Posterior cingulate gyrus (tissue), 11 donors: ENCODE measurements at places on chromosomes 7 and 10.

DNA sequence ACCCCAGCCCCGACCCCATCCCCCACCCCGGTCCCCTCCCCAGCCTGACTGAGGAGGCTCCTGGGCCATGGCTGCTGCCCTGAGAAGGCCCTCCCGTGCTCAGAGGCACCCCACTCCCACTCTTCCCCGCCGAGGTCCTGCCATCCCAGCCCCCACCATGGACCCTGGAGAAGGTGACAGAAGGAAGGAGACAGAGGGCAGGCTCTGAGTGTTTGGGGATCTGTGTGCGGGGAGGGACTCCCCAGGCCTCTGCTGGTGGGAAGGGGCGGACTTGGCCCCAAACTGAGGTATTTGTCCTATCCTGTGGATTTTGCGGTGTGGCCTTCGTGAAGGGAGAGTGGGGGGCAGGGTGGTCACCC is 53.4 kb downstream of the PWWP2B start:
- no peak for DNase-seq

DNA sequence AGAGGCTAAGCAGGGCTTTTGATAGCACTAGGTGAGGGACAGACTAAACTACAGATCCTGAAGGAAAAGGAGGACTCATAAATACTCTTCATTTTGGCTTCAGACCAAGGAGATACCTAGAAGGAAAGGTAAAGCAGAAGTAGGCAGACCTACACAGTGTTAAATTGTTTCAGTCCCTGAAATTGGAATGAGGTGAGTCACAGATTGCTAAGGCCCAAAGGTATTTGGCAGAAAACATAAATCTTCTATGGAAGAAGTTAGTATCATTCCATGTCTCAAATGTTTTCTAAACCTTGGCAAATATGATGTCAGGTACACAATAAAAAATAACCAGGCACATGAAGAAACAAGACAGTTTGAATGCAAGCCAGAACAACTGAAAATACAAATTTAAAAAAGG is 30.0 kb downstream of the MTERF1 start:
- DNase-seq: no peak

DNA sequence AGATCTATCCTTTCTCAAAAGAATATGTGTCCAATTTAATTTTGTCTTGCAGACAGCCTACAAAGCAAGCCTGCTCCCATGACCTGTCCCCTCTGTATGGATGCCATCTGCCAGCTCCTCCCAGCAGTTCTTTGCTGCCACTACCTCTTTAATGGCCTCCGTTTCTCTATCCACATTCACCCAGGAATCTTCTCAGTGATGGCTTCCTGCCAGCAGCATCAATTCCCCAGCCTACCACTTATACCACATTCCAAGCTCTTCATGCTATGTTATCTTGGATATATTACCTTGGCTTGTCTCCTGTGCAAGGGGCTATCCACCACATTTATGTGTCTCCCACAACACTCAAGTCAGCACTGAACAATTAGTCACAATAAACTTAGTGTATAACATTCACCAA is 133.2 kb downstream of the VPS50 start:
- no peak for DNase-seq

DNA sequence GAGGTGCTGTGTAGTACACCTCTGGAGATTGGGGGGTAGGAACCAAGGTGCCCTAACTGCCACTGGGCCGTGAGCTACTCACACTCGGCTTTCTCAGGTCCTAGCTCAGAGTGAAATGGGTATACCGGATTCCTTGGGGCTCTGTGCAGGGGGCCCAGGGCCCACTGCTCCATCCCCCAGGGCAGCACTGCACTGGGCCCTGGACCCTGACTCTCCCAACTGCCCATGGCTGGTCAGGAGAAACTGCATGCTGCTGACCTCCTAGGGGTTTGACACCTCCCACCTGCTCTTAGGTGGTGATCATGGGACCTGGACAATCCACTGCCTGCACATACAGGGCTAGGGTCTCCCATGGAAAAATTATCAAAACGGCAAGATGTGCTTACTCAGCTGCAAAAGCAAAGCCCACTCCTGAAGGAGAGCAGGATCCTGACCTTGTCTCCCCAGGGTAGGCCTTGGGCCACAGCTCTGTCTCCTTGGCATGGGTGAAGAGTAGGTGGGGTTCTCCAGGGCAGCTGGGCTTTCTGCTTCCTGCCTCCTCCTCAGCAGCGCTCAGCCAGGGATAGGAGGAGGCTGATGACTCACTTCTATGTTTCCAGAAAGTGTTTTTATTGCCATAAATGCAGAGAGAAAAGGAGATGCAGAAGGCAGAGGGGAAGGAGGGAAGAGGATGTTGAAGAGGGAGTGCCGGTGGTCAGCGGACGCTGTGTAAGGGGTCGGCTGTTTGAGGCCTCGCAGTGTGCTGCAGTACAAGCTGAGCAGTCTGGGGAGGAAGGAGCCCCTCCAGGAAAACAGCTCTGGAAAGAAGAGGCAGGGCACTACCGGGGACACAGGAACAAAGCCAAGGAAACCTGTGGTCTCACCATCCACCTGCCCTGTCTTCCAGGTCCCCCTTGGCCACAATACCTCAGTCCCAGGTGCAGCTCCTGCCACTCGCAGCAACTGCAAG is 107.8 kb downstream of the ARHGAP22 start:
- peak; percentile 88 for DNase-seq

GRCh38 chr7:15174485-15174884 is 271.9 kb upstream of the DGKB start:
- no peak for DNase-seq

DNA sequence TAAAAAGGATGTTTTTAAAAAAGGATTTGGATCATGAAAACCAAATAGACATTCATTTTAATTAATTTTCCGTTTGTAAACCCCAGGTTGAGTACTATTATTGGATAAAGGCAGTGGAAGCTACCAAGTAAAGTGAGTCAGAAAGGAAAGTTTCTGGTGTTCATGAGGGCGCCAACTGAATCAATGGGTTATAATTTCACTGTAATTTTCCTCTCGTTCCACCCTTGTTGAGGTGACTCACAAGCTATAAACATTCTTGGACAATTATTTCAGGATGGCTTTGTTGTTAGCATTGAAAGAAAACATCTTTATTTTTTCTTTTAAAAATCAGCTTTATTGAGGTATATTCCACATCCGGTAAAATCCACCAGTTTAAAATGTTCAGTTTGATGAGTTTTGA is 5.1 kb upstream of the FAM133B start:
- DNase-seq: no peak

DNA sequence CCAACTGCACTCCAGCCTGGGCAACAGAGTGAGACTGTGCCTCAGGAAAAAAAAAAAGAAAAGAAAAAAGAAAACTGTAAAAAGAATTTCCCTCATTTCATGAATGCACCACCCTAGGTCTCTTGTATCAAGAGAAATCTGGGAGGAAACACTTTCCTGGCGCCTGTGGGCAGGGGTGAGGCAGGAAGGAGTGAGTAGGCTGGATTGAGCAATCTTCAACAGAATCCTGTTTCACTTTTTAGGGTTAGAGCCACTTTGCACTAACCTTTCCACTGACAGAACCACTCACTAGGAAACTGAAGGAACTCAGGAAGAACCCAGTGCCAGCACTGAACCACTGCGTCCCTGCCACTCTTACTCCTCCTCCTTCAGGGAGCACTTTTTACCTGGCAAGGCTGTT is 282.1 kb downstream of the CCDC3 start:
- DNase-seq: no peak

- DNase-seq: peak; percentile 64
Observed at GRCh38 chr10:77405771-77406241, 231.8 kb downstream of the KCNMA1 start.

- no peak for DNase-seq
Observed at GRCh38 chr7:1253681-1254181, 21.1 kb downstream of the UNCX start.

GRCh38 chr7:129103561-129104324 is 40.8 kb upstream of the TSPAN33 start:
- DNase-seq: no peak

- DNase-seq: no peak
Observed at GRCh38 chr7:129827467-129827990, 125.2 kb downstream of the UBE2H start.

GRCh38 chr7:2158331-2159175 is 74.2 kb downstream of the MAD1L1 start:
- DNase-seq: no peak

DNA sequence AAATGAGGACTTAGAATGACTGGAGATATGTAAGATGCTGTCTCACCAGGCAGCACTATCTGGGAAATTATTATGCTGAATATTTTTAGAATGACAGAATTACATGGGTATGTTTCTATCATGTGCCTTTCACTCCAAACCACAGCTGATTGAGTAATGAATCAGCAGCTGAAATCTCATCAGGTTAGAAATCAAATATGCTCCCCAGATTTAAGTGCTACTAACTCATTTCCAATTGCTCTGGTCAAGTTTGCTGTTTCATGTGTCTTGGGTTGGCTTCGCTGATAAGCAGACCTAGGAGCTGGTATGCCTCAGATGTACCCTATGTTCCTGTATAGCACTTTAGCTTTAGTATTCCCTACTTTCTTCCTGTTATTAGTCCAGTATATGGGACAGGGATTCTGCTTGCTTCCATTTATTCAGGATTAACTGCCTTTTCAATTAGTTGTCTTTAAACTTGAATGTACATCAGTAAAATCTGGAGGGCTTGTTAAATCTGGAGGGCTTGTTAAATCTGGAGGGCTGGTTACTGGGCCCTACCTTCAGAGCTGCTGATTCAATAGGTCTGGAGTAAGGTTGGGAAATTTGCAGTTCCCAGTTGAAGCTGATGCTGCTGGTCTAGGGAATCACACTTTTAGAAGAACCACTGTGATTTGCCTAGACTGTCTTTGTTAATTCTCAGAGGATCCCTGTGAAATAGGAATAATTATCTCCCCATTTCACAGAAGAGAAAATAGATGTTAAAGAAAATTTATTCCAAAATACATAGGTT is 172.9 kb downstream of the DKK1 start:
- DNase-seq: no peak

GRCh38 chr10:113267619-113268562 is 285.0 kb upstream of the HABP2 start:
- DNase-seq: no peak

DNA sequence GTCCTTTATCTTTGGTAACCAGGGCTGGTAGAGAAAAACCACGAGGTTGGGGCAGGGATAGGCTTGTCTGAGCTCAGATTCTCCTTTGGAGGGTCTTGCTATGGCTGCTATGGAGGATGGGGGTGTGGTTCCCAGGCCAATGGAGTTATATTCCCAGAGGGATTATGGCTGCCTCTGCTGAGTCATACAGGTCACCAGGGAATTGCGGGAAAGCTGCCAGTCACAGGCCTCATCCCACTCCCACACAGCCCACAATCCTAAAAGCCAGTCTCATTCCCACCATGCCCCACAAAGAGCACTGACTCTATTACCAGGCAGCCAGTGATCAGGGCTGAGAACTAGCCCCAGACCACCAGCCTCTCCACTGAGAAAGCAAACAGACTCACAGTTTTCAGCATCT is 316.6 kb upstream of the TMEM229A start:
- DNase-seq: no peak

- no peak for DNase-seq
Observed at GRCh38 chr7:76430211-76430610, 5.5 kb downstream of the ZP3 start.

- no peak for DNase-seq
Observed at GRCh38 chr7:135183478-135183877, 13.0 kb upstream of the CYREN start.

GRCh38 chr7:94135180-94135579 is 131.0 kb upstream of the BET1 start:
- no peak for DNase-seq

GRCh38 chr7:38855386-38855785 is 53.6 kb downstream of the VPS41 start:
- no peak for DNase-seq

DNA sequence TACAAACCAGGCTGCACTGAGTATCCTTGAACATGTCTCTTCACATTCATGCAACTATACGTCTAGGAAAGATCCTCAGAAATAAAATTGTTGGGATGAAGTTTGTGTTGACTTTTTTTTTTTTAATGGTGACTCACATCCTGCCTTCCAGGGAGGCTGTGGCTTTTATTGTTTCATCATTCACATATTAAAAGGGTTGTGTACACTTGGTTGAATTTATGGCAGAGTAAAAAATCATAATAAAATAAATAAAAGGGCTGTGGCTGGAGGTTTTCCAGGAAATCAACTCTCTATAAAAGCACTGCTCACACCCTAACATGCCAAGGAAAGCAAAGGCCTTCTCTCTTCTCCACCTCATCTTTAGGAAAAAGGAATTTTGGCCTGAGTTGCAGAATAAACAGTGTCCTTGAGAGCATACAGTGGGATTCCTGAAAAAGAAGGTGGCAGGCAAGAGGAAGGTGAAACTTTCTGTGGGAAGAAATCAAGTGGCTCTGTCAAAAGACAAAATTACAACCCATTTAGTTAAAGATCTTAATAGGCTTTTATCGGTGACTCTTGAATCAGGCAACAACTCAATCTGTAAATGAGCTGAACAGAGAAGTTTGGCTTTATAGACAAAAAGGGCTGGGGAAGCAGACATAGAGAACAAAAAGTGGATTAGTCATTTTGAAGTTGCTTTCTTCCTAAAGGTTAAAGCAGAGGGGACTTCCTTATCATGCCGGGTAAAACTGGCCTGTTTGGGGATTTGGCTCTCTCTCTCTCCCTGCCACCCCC is 41.6 kb upstream of the FHIP2A start:
- DNase-seq: no peak

DNA sequence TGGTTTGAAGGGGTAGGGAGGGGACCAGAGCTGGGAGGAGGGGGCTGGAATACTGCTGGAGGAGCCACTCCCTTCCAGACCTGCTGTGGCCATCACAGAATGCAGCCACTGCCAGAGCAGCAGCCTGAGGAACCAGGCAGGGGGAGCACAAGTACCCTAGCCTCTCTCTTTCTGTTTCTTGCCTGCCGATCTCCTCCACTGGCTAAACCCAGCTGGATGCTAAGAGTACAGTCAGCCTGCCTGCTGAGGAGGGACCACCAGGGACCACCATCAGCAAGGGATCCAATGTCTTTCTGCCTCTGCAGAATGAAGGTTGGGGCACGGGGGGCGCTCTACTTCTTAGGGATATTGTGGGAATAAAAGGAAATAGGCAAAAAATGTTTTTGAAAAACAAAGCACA is 4.7 kb downstream of the BLVRA start:
- DNase-seq: no peak

- peak; percentile 20 for DNase-seq
Observed at GRCh38 chr7:1977876-1978441, 254.8 kb downstream of the MAD1L1 start.

DNA sequence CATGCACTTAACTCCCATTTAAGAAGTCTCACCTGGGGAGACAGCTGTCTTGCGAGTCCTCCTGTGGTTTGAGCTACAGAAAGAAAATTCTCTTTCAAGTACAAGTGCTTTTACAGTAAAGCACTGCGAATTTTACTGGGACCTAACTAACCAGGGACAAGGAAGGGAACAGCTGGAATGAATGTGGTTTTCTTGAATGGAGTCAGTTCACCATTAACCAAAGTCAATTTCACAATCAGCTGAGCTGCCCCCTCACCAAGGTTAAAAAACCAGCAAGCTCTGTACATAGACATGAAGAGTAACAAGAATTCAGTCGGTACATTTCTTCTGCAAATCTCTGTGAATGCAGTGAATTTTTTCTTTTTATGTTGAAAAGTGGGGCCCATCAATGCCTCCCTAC is 56.3 kb downstream of the GFRA1 start:
- no peak for DNase-seq
